HT1080 (cell line): ENCODE measurements at places on chromosomes 6 and 20. TPM values are rescaled to one million over a fixed set of nuclear protein-coding genes. Genes with fewer than 3 reads are reported as not detected.

Gene KIF6
- total RNA-seq: 0.33 and 2.9 TPM in 2 replicates

DNA sequence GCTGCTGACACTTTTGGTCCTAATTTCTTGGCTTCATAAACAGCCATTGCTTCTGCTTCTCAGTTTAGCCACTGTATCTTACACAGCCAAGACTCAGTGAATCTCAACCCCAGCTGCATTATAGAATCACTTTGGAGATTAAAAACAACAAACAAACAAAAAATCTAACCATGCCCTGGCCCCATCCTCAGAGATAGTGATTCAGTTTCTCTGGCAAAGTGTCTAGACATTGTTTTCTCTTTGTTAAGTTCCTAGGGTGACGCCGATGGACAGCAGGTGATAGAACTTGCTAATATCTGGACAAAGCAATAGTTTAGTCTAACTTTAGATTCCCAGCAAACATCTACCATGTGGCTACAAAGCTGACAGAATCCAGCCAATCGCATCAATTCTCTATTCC, 2.9 kb downstream of the ADGRF5 start:
- no peak for DNase-seq

Gene HRH3
- total RNA-seq: not detected in 2 replicates

DNA sequence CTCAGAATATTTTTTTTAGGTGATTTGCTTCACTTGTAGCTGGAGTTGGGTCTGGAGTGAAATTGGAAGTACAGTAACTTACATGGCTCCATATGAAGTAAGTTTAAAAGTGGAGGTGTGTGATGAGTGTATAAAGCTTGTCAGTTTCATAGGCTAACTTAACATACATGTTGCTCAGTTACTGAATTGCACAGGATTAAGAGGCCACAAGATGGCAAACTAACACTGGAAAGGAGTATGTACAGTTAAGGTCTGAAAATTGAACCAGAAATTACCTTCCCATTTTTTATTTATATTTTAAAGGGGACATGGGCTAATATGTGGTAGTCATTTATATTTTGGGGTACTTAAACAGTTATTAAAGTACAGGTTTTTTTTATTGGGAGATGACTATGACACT, 45.3 kb upstream of the SMIM8 start:
- DNase-seq: peak; percentile 10

DNA sequence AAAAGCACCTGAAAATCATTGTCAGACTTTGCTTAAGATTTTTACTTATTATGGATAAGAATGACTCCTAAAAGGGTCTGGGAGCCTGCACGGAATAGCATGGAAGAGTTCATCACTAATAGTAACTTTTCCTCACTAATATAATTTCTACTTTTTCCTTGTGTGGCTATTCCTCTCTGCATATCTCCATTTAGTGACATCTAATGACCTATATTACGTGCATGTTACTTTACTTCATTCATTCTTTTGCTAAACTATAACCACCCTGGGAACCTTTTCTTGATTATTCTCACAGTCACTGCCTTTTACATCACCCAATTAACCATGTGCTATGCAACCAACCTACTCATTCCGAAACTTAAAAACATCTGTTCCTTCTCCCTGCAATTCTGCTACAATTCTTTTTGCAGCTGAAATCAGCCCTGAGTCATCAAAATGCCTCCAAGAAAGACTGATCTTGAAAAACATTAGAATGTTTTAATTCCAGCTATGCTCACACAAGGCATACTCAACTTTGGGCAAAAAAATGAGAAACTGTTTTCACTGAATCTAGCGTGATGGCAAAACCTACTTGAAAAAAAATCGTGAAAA, 313.3 kb downstream of the RNGTT start:
- no peak for DNase-seq

DNA sequence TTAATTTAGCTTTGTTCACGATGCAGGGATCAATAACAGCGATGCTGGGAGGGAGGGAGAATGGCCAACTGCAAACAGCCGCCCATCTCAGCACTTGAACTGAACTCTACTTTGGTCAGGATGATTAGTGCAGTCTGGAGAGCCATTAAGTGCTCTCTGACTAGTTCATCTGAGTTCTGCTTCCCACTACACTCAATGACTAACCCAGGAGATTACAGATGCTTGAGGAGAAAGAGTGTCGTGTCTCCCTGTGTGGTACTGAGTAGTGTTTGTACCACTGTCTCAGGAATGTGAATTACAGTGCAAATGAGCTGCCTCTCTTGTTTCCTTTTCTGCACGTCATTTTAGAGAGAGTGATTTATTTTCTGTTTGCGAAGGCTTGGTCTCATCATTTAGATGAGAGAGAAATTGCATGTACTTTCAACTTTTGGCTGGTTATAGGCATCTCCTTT, 23.5 kb downstream of the CARMIL1 start:
- peak; percentile 80 for DNase-seq

GRCh38 chr20:47622118-47622665, 120.5 kb downstream of the NCOA3 start:
- DNase-seq: peak; percentile 56

Gene PTCRA
- not detected in 2 replicates for total RNA-seq

Gene SNX14
- 86.3 and 87.8 TPM in 2 replicates for total RNA-seq

Gene VWA7
- 0.77 and 0.79 TPM in 2 replicates for total RNA-seq

DNA sequence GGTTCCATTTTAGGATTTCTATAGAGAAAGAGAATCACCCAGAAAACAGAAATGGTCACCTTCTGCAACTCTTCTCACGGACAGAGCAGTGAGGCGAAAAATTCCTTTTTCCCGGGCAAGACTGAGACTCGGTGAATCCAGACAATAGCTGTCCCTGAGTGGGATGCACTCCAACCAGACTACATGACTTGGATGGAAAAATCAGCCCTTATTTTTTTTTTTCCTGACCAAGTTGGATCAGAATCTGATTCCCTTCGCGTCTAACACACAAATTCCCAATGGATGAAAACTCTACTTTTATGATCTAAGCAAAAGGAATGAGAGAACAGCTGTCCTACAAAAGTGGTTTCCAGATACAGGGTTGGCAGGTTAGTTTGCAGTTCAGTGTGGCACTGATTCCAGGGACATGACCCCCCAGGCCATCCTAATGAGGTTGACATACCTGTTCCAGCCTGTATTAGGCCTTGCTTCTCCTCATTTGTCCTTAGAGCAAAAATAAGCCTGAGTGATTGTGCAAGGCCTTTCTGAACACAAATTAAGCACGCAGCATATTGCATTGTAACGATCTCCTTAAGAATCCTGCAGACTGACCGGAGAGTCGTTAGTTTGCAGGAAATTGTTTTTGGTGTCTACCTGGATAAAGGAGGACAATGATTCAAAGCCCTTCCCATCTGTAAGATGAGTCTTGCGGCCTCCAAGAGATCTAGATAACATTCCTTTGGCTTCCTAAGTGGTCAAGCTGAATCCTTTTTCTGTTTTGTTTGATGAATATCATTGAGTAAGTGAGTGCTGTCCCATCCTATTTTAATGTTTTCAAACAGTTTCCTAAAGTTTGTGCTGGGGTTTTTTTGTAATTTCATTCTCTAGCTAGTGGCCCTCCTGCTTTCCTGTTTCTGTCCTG, 1.5 kb upstream of the NEDD9 start:
- DNase-seq: no peak

DNA sequence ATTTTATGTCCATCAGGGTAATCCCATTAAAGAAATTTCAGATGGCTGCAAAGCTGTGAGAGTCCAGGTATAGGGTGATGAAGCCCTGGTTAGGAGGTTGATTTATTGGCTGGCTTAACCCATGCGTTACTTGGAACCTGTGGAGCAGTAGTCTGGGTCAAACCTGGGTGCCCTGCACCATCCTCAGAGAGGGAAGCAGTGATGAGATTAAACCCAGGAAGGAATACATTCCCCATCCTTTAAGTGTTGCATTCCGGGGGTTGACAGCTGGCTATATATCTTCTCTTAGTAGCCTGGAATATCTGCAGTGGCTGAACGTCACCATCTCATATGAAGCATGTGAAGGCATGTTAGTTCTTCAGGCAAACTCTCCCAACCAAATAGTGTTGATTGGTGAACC, 44.9 kb upstream of the JAG1 start:
- no peak for DNase-seq

GRCh38 chr6:163645560-163645959, 231.0 kb downstream of the QKI start:
- DNase-seq: no peak

DNA sequence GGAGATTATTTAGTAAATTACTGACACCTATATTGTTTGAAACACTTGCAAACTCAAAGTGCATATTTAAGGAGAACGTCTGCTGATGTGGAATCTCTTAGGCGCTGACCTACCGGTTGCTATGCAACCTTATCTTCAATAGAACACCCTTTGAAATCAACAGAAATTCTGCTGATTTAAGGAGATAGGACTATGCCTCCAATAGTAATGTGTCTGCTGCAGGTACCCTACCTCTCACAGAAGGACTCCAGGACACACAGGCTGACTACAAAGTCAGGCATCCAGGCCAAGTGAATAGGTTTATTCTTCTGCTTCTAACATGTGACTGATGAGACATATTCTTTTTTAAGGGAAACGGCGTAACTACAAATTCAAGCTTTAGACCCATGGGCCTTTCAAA, 311.7 kb downstream of the CBLN4 start:
- DNase-seq: peak; percentile 16

DNA sequence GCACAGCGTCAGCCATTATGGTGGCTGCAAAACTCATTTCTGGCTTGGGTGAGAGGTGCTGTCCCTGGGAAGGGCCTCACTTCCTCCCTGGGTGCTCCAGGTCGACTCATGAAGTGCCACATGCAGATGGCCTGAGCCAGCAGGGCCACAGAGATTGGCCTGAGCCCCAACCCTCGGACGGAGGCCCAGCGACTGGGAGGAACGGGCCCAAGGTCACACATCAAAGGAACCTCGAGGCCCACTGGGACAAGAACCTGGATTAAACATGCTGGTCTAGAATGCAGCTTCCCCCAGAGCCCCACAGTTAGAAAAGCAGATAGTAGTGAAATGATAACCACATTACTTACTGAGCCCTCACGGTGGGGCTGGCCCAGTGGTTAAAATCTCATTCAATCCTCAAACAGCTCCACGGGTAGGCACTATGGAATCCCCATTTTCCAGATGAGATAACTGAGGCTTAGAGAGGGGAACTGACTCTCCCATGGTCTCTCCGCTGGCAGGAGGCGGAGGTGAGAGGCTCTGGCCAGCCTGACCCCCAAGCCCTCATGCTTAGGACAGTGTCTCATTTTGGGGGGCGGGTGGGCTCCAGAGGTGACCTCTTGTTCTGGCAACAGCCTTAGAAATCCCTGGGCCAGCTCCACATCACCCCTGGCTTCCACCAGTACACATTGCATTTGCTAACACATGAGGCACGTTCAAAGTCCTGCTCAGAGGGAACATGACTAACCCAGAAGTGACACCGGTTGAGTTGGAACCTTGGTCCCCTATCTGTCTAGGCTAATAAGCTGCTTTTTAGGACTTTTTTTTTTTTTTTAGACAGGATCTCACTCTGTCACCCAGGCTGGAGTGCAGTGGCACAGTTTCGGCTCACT, 53.0 kb downstream of the SRC start:
- DNase-seq: no peak
